Gastrocnemius medialis (tissue), 4 donors: ENCODE measurements at places on chromosomes 7 and 10.

- DNase-seq: no peak
Observed at GRCh38 chr10:69696073-69696731, 66.2 kb downstream of the FAM241B start.

GRCh38 chr7:816751-817671 is 15.3 kb upstream of the SUN1 start:
- no peak for DNase-seq

- no peak for DNase-seq
Observed at GRCh38 chr10:112970021-112970420, 20.0 kb downstream of the TCF7L2 start.

DNA sequence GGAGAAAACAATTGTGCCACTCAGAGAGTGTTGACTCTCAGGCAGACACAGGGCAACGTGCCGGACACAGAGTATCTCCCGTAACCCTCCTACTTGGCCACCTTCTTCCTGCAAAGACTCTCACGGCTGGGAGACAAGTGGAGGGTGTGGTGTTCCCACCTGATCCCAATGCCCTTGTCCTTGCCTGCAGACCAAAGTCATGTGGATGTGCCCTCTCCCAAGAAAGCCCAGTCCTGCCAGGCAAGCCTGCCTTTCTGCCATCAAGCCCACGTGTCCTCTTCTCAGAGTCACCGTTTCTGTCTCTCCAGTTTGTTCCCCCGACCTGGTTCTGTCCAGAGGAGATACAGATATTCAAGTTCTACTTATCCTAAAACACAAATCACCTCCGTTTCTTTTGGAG is 723 bp downstream of the PNLIPRP2 start:
- DNase-seq: no peak

DNA sequence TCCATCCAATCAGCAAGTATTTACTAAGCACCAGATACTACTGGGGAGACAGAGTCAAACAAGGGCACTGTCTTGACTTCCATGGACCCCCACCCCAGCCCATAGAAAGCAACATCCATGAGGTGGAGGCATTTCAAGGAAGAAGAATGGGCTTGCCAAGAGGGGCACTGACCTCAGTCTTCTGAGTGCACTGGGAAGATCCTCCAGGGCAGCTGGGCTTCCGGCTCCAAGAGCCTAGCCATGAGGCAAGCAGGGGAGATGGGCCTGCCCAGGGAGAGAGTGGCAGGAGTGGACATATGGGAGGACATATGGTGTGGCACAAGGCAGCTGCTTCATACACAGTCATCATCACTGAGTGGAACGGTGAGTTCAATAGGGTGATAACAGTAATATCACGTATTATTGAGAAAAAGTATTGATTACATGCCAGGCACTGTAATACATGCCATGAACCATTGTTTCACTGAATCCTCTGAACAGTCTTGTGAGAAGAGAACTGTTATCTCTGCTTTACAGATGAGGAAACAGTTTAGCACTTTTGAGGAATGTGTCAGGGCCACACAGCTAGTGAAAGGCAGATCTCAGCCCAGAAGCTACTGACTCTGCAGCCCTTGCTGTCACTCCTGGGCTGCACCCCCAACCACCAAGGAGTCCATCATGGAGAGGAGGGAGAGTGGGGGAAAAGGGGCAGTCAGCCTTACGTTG is 331.7 kb upstream of the ZMIZ1 start:
- no peak for DNase-seq
